H7 (cell line): ENCODE measurements at places on chromosomes 7 and 10. TPM values are rescaled to one million over a fixed set of nuclear protein-coding genes. Genes with fewer than 3 reads are reported as not detected.

HOGA1 gene
- 0.37 TPM in 1 of 2 replicates, not detected in the other for total RNA-seq

CUBN gene
- total RNA-seq = 0.10 and 0.11 TPM in 2 replicates

SLC26A5 gene
- not detected in 2 replicates for total RNA-seq

PPP1R17 gene
- total RNA-seq = 0.22 and 2.3 TPM in 2 replicates

TFAM gene
- total RNA-seq = 44.8 and 58.0 TPM in 2 replicates

LYZL2 gene
- not detected in 2 replicates for total RNA-seq

STEAP1B gene
- 16.0 and 22.7 TPM in 2 replicates for total RNA-seq

CFAP70 gene
- total RNA-seq = 0.15 and 0.45 TPM in 2 replicates

TMEM176A gene
- total RNA-seq = not detected in 2 replicates

CACUL1 gene
- total RNA-seq = 19.7 and 31.0 TPM in 2 replicates

RGR gene
- total RNA-seq = not detected in 2 replicates

MKX gene
- total RNA-seq = 0.38 and 0.96 TPM in 2 replicates

ITPRID1 gene
- total RNA-seq = 0.18 and 0.24 TPM in 2 replicates

ACTL6B gene
- 0.30 and 0.90 TPM in 2 replicates for total RNA-seq

PRKCQ gene
- total RNA-seq = 12.7 and 17.4 TPM in 2 replicates

AVPI1 gene
- total RNA-seq = 10.6 and 13.6 TPM in 2 replicates

HOXA9 gene
- not detected in 2 replicates for total RNA-seq

UTF1 gene
- total RNA-seq = 8.8 and 13.4 TPM in 2 replicates

MYOZ1 gene
- total RNA-seq = 2.0 and 2.8 TPM in 2 replicates

KIAA1549 gene
- total RNA-seq = 6.0 and 6.4 TPM in 2 replicates

DPYSL4 gene
- total RNA-seq = 7.6 and 9.1 TPM in 2 replicates

ASB10 gene
- total RNA-seq = not detected in 2 replicates
